Fibroblast of villous mesenchyme (primary cell): ENCODE measurements at places on chromosomes 11 and 22. TPM values are rescaled to one million over a fixed set of nuclear protein-coding genes. Genes with fewer than 3 reads are reported as not detected.

Gene KRTAP5-1
- total RNA-seq: not detected in 2 replicates

Gene OR51E1
- total RNA-seq: not detected in 2 replicates

Gene MRGPRX4
- total RNA-seq: not detected in 2 replicates

Gene CD248
- total RNA-seq: 85.1 and 108 TPM in 2 replicates

Gene HMOX1
- total RNA-seq: 24.2 and 28.0 TPM in 2 replicates

Gene TPH1
- total RNA-seq: under 0.01 TPM in 2 replicates

Gene OR10G4
- not detected in 2 replicates for total RNA-seq

Gene MS4A6A
- not detected in 2 replicates for total RNA-seq

Gene ZP1
- total RNA-seq: not detected in 2 replicates

Gene TMEM184B
- 44.9 and 65.1 TPM in 2 replicates for total RNA-seq

Gene FOSL1
- 18.0 and 41.0 TPM in 2 replicates for total RNA-seq

Gene NNMT
- 505 and 713 TPM in 2 replicates for total RNA-seq

Gene ARHGAP8
- total RNA-seq: under 0.01 and 0.97 TPM in 2 replicates

Gene KLHL35
- total RNA-seq: 1.3 and 3.2 TPM in 2 replicates

Gene OR1S2
- total RNA-seq: not detected in 2 replicates

Gene SPDYC
- not detected in 2 replicates for total RNA-seq

Gene KRTAP5-7
- not detected in 2 replicates for total RNA-seq

Gene SCGB2A2
- total RNA-seq: not detected in 2 replicates

Gene TPBGL
- not detected in 2 replicates for total RNA-seq

Gene TMPRSS5
- total RNA-seq: under 0.01 and 0.43 TPM in 2 replicates
